Immature natural killer cell (primary cell): ENCODE measurements at places on chromosomes 3 and 15.
A peak's percentile ranks its signal among the peaks of the same experiment; 100 is the strongest.

GRCh38 chr15:35665896-35666536 is 120.1 kb upstream of the DPH6 start:
- DNase-seq, result no peak

- DNase-seq, result no peak
Measured at GRCh38 chr3:141100531-141101320, 49.6 kb downstream of the SPSB4 start.

DNA sequence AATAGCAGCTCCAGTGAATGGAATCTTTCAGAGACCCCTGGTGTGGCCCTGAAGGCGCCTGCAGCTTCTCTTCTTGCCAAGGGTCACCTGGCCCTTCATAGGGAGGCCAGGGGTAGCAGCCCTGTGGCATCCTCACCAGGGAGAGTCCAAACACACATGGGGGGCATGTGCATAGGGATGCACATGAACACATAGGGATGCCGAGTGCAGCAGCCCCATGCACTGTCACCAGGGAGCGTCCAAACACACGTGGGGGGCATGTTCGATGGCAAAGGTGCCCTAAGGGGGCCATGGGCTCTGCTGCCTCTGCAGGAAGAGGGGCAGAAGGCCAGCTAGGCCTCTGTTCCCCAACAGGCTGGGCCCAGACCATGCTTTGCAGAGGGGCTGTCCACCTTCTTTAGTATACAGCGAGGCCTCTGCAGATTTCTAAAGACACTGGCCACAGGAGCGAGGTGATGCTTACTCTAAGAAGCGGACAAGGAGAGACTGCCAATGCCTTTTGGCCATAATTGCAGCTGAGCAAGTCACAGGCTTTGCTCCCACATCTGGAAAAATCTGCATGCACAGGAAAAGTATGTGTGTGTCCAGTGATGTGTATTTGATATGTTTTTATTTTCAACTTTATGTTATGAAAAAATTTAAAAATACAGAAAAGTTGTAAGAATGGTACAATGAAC is 21.0 kb downstream of the ANAPC13 start:
- no peak for DNase-seq

GRCh38 chr15:40430271-40430805 is 10.4 kb upstream of the BAHD1 start:
- DNase-seq, result no peak

DNA sequence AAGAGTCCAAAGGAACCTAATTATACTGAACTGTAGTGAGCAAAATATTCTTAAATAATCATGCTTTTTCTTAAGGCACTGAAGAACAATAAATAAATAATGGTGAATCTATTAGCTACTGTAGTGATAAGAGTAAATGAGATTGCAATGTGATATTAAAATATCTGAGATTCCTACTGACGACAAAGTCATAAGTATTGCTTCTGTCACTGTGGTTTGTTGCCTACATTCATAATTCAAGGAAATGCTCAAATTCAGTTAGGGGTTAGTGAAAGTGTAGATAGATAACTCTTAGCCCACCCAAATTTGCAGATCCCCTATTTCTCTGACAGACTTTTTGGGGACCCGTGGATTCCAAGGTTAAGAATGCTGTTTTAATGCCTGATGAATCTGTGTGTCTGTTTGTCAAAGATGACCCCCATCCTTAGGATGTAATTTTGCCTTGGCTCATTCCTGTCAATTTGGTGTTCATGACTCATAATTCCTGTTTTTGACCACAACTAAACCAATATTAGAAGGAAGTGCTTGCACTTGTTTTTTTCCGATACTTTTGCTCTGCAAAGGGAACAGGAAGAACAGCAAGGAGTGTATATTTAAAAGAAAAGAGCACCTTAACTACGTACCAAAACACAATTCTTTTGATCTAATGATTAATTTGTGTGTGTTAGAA is 86.7 kb downstream of the MAGI1 start:
- no peak for DNase-seq

- DNase-seq, result no peak
Measured at GRCh38 chr3:169475576-169475975, 187.9 kb downstream of the MECOM start.

DNA sequence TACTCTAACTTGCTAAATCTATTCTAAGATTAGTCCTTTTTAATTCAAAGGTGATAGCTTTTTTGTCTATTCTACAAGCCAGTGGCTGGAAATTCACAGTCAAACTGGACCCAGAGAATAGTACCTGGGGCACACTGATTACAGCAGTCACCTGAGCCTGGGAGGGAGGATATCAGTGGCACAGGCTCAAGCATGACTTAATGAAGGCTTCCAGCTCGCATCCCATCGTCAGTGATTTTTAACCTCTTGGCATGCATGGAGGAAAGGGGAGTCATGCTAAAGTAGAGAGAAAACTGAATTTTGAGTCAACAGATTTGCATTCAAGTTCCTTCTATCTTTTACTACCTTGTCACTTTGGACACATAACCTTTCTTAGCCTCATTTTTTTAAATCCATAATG is 24.8 kb downstream of the GOLIM4 start:
- DNase-seq, result no peak

GRCh38 chr3:183895296-183895695 is 10.6 kb upstream of the PARL start:
- DNase-seq, result peak; percentile 50

DNA sequence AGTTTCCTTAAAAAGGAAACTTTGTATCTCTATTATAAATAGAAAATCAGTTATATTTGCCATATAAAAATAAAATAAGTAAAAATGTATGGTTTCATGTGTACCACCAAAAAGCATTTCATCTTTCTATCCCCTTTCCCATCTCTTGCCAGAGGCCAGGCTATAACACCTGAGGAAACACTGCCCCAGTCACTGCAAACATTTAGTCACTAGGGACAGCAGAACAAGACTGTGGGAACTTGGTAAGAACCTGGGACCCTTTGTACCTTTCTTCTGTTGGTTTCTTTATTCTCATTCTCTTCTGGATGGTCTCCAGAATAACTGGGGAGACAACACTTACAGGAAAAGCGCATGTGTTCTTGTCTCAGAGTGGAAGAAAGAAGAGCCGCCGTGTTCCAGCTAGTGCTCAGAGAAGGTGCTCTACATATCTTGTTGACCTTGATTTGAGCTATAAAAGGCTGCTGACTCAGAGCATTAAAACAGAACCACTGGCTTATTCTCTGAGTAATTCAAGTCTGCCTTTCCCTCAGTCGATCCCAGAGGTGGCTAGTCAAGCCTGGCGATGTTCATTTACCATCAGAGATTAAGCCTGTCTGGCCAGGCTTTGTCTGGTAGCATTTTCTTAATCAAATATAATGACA is 361.6 kb downstream of the RBMS3 start:
- no peak for DNase-seq

- DNase-seq, result no peak
Measured at GRCh38 chr15:63986751-63987341, 59.4 kb downstream of the DAPK2 start.

DNA sequence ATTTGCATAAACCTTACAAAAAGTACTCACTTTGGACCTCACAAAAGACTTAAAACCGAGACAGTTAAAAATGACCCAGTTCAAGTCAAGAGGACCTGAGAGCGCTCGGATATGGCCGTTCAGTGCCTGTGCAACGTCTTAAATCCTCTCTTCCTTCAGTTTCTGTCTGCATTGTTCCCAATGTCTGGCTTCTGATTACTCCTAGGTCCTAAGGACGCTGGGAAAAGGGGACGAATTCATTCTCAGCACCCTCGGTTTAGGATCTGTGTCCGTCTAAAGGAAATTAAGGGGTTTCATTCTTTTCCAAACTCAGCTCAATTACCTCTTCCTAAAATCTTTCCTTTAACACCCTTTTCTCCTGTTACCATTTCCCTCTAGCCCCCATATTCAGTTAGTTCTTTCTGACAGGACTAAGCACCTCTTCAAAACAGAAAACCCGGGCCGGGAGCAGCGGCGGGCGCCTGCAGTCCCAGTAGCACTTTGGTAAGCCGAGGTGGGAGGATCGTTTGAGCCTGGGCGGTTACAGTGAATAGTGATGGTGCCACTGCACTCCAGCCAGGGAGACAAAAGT is 970 bp downstream of the DPPA4 start:
- peak; percentile 6 for DNase-seq

GRCh38 chr3:142608631-142609030 is 12.4 kb downstream of the PLS1 start:
- DNase-seq, result no peak

DNA sequence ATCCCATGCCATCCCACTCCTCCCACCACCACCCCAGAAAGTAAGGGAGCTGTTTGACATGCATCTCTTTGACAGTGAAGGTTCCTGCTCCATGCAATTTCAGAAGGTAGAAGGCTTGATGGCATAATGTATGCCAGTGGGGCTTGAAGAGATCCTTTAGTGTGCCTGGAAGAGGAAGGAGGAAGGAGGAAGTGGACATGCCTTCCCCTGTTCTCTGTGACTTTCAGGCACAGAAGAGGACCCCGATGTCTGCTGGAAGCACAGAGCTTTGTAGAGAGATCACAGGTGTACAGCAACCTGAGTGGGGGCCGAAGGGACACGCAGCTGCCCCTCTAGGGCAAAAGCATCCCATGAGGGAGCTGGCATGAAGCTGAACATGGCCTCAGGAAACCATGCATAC is 171.6 kb downstream of the CD47 start:
- no peak for DNase-seq

DNA sequence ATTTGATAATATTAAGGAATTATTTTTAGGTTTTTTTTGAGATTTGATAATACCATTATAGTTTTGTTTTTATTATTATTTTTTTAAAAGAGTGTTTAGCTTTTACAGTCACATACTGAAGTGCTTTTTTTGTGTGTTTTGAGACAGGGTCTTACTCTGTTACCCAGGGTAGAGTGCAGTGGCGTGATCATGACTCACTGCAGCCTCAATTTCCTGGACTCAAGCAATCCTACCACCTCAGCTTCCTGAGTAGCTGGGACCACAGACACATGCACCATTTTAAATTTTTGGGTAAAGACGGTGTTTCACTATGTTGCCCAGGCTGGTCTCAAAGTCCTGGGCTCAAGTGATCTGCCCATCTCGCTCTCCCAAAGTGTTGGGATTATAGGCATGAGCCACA is 73.0 kb downstream of the SUMF1 start:
- peak; percentile 59 for DNase-seq

- DNase-seq, result no peak
Measured at GRCh38 chr15:38242055-38242454, 10.6 kb upstream of the SPRED1 start.

DNA sequence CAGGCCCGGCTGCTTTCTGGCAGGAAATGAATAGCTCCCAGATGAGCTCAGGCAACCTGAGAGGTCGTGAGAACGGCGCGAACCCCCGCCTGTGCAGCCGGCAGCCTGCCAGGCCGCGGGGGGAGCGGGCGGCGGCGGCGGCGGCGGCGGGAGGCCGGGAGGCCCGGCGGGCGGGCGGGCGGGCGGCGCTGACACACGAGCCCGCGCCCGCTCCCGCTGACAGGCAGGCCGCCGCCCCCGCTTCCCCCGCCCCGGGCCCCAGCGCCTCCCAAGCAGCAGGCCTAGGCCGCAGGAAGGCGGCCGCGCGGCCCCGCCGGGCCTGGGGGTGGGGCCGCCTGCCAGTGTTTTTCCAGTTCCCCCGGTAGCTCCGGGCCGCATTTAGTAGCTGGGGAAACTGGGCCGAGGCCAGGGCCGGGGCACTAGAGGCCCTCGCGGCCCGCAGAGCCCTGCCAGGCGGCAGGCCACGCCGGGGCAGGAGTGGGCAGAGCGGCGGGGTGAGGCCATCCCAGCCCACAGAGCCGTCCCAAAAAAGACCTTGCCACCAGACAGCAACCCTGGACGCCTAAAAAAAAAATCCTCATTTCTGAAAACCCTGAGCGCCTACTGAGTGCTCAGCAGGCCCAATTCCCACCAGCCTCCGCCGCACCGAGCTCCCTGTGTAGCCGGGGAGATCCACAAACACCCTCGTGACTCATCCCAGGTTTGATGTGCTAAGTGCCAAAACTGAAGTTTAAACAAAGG is 5.6 kb downstream of the HES1 start:
- peak; percentile 51 for DNase-seq

GRCh38 chr3:28151608-28152228 is 89.7 kb upstream of the CMC1 start:
- peak; percentile 12 for DNase-seq

DNA sequence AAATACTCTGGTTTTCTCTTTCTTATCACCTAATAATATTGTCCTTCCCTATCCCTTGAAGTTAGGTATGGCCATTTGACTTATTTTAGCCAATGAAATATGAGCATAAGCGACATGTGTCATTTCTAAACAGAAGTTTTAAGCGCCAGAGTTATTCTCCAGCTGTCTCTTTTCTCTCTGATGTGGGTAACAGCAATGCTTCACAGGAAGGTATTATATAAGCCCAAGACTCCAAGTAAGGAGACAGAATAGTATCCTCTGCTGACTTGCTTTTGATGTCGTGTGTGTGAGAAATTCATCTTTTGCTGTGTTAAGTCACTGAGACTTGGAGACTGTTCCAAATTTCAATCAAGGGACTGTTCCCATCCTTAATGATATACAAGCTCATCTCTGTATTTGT is 224.6 kb upstream of the NECTIN3 start:
- DNase-seq, result no peak

GRCh38 chr3:196620684-196621083 is 18.8 kb upstream of the NRROS start:
- DNase-seq, result no peak

DNA sequence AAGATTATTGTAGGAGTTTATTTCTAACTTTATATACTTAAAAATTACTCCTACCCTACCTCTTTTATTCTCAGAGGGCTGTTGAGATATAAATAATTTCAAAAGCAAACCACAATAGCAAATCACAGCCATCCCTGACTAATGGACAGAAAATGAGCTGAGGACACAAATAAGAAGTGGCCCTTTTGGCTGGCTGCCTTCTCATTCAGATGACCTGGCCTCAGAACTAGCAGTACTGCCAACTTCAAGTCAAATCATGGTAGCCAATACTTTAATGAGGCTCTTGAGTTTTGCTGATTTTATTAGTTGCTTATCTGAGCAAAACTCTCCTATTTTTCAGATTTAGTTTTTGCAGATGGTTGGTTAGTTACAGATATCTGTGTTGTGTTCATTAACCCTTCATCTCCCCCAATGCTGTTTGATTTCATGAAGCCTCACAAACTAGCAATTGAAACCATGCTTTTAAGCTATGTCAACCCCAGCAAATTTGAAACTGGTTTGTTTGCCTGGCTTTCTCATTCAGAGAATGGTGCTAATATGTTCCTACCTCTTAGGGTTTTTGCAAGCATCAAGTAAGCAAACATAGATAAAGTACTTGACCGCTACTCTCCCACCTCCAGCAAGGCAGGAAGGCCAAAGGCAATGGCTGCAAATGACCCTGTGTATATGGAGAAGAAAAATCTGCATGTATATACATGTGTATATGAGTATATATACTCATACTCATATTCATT is 73.4 kb upstream of the HACD2 start:
- no peak for DNase-seq

DNA sequence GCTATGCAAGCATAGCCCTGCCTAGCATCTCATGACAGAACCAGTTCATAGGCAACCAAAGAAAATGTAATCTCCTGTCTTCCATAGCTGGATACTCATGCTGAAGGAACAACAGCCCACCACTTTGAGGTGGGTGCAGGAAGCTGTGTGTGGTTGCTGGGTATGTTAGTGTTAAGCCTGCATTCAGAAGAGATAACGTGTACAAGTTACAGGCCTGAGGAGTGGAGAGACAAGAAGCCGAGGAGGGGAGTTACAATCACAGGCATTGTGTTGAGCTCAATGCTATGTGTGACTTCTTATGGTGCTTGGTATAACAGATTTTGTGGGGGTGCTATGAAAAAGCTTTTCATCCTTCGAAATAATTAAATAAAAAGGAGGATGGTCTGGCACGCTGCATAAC is 42.8 kb upstream of the SECISBP2L start:
- DNase-seq, result no peak

GRCh38 chr3:53247619-53248018 is 8.2 kb downstream of the TKT start:
- no peak for DNase-seq

- no peak for DNase-seq
Measured at GRCh38 chr15:88603885-88604284, 17.3 kb upstream of the AEN start.
